Stimulated activated CD4-positive, alpha-beta T cell treated with anti-CD3 and anti-CD28 coated beads, Interleukin-12 subunit alpha, Interleukin-12 subunit beta, amount 100 ng/mL, for 48 hours (primary cell): ENCODE measurements at places on chromosomes 6 and 20.

GRCh38 chr6:169345146-169345545, 91.5 kb upstream of the THBS2 start:
- DNase-seq = no peak

DNA sequence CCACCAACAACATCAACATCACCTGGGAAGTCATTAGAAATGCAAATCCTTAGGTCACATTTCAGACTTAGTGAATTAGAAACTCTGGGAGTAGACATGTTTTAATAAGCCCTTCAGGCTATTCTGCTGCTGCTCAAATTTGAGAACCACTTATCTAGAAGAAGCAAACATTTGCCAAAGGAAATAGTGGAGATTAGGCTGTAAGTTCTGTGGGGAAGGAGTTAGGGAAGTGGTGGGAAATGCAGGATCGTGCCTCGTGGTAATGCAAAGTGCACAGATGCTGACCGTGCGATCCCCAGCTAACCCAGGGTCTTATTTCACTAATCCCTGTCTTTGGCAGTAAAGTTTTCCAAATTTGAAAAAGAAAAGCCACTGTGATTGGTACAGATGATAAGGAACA, 328.5 kb downstream of the EPM2A start:
- DNase-seq = no peak

DNA sequence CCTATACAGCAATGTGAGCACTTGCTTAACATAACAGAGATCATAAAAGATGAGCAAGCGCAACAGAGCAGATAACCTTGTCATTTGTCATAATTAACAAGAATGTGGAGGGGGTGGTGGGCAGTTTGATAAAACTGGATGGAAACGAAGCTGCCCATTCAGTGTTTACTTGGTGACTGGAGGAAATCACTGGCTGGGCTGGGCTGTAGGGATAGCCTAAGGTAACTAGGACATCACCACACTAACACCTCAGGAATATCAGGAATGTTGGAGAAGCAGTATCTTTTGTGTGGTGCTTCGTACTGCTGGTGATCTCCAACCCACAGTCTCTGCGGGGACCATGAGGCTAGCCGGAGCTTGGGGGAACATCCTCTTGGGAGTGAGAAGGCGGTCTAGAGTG, 218.4 kb downstream of the HIVEP2 start:
- no peak for DNase-seq

- no peak for DNase-seq
These were observed 1.5 kb downstream of the PSMG4 start for GRCh38 chr6:3260296-3260695.

DNA sequence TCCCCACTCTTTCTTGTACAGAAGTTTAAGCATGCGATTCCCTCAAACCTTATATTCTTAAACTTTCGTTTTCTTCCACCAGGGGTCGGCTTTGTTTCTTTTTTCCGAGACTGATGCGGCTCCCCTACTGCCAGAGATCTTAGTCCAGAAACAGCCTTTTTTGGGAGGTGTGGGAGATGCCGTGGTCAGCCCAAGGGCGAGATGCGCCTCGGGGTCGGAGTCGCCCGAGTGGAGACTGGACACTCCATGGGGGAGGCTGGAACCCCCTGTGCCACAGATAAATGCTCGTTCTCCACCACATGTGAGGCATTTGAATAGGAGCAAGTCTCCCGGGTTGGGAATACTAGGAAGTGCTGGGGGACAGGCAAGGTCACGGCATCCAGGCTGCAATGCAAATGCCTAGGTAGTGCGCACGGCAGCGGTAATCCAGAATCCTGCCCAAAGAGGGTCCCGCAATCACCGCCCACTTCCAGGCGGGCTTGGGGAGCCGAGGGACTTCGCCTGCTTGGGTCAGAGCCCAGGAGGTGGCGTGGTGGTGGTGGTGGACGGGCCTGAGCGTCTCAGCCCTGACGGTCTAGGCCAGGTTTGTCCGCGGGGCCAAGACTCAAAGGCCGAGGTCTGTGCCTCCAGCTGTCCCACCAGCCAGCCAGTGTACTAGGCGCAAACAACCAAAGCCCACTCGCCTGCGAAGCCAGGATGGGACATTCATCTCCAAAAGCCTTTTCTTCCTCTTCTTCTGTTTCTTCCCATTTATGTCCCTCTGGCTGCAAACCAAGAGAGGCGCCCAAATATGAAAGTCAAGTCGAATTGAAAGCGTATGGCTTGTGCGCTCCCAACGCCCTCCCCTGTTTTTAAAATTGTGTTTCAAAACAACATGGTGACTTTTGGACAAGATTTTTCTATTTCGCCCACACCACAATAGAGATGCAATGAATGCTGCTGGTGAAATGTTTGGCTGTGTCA, 39.3 kb upstream of the OSTM1 start:
- no peak for DNase-seq

GRCh38 chr20:30486103-30486478, 771.4 kb upstream of the DEFB115 start:
- no peak for DNase-seq

GRCh38 chr20:38581830-38582358, 897 bp downstream of the ADIG start:
- no peak for DNase-seq

GRCh38 chr6:49634836-49635218, 1.8 kb downstream of the RHAG start:
- DNase-seq = no peak

- DNase-seq = no peak
These were observed 238.0 kb downstream of the ANKRD60 start for GRCh38 chr20:57990396-57990987.

- DNase-seq = no peak
These were observed 168.0 kb downstream of the HDGFL1 start for GRCh38 chr6:22737331-22737730.

DNA sequence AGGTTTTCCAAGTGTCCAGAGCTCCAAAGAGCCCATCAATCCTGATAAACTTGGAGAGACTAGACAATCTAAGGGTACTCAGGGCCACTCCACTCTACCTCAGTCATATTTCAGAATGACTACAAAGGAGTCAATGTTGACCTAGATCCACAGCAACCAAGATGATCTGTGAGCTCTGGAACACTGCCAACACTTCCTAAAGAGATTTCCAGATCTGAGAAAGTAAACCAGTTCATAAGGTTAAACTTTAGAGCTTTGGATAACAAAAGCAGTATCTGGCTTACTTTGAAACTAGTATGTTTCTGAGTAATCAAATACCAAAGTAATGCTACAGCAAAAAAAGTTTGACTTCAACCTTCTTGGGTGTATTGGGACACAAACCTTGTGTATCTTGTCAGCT, 122.7 kb downstream of the BTBD9 start:
- no peak for DNase-seq

DNA sequence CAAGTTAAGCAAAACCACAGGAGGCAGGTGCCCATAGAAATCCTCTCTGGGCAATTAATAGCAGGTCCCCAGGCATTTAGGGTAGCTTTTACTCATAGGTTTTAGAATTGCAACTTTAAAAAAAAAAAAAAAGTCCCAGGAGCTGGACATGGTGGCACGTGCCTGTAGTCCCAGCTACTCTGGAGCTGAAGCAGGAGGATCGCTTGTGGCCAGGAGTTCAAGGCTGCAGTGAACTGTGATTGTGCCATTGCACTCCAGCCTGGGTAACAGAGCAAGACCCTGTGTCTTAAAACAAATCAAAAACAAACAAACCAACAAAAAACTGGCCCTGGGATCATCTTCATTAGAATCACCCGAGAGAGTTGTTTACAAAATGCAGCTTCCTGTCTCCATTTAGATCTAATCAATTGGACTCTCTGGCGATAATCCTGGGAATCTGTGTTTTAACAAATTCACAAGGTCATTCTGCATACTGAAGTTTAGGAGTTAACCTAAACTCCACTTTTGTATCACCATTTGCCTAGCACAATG, 131.8 kb upstream of the AKAP12 start:
- no peak for DNase-seq

DNA sequence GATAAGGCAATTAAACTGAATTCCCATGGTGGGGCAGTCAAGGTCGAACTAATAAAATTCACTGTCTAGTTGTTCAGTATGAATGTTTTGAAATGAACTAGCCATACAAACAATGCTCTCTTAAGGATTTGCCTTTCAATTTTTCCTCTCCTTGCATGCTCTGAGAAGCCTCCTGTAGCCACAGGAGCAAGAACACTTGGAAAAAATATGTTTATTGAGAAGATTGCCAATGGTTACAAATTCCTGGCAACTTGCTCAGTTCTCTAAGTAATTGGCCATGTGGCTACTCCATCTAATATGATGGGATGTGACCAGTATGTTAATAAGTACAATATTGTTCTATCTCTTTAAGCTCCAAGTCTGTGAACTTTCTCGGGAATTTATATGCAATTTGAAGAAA, 49.4 kb downstream of the FUT9 start:
- DNase-seq = no peak

DNA sequence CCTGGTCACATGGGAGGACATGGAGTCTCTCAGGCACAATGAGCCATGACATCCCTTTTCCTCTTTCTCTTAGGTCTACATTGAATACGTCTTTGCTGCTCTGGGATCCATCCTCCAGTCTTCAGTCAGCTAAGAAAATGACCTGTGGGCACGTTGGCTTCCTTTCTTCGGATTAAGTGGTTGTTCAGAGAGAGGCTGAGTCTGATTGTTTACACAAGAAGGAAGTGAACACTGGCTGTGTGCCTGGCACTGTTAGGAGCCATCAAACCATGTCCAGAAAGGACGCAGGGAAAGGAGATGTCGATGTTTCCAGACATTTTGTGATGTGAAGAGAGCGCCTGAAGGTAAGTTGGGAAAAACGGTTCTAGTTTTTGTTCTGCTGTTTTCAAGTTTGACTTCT, 309.9 kb upstream of the CDYL start:
- DNase-seq = no peak

DNA sequence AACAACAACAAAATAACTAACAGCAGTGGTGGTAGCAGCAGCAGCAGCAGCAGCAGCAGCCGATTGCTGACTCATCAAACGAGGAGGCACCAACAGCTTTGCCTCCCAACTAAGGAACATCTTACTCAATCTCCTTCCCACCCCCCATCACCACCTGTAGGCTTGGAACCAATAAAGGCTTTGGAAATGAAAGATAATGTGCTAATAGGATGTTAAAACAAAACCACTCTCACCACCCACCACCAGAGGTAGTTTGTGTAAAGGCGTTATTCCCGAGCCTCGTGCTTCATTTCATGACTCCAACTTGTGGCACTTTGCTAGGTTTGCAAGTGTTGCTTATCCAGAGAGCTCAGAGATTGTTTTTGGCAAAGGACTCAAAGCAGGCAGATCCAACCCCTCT, 346.5 kb downstream of the CD83 start:
- DNase-seq = no peak

DNA sequence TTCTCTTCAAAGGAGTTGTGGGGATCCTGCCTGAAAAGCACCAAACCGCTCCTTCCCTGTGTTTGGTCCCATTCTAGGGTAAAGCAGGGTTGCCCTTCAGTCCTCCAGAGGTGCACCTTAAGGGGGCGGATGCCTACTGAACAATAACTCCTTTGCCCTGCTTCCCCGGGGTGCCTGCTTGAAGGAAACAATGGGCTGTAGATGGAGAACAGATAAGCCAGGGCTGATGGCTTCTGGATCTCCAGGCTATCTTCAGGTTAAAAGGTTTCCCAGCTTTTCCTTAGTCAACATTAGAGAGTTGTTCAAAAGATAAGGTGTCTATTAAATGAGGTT, 5.4 kb upstream of the PRDM1 start:
- no peak for DNase-seq

- DNase-seq = no peak
These were observed 481.6 kb downstream of the PRKN start for GRCh38 chr6:162245830-162246420.

GRCh38 chr6:128336436-128337095, 183.8 kb downstream of the PTPRK start:
- DNase-seq = no peak

- no peak for DNase-seq
These were observed 104.3 kb upstream of the BEND6 start for GRCh38 chr6:56850626-56851025.

GRCh38 chr20:47991875-47992488, 206.7 kb upstream of the SULF2 start:
- no peak for DNase-seq

GRCh38 chr20:11001764-11002540, 328.2 kb upstream of the JAG1 start:
- no peak for DNase-seq

DNA sequence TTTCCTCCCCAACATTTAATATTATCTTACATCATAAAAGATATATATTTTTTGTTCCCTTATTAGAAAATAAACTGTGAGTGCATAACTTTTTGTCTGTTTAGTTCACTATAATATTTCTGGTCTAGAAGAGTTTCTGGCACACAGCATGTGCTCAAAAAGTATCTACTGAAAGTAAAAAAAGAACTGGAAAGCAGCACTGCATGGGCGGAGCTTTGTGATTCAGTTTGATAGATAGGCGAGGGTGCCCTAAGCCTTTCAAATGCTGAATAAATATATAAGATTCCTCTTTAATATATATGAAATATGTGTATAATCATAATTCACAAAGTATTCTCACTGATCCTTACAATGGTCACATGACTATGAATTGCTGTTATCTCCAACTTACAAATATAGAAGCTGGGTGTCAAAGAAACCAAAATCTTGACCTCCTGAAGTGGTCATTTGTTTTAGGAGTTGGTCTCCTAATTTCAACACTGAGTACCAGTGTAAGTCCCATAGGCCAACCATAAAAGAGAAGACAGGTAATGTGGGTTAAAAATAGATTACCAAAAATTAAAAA, 50.8 kb downstream of the OR2B2 start:
- DNase-seq = no peak

DNA sequence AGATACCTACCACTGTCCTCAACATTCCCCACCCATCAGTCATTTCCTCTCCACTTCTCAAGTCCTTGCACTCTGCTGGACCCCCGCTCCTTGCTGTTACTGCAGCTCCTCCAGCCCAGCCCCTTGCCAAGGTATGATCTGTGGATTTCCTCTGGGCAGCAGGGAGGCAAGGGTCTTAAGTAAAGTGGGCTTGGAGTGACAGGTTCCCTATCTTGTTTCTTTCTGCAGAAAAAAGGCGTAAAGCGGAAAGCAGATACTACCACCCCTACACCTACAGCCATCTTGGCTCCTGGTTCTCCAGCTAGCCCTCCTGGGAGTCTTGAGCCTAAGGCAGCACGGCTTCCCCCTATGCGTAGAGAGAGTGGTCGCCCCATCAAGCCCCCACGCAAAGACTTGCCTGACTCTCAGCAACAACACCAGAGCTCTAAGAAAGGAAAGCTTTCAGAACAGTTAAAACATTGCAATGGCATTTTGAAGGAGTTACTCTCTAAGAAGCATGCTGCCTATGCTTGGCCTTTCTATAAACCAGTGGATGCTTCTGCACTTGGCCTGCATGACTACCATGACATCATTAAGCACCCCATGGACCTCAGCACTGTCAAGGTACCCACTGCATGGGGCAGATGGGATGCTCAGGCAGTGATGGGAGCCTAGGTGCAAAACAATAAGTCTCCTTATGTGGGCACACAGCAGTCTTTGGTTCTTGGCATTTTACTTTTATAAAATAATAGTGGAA, 8.1 kb downstream of the BRD2 start:
- DNase-seq = no peak
